Frontal cortex (tissue), 4 donors: ENCODE measurements at places on chromosomes 2 and 18.

DNA sequence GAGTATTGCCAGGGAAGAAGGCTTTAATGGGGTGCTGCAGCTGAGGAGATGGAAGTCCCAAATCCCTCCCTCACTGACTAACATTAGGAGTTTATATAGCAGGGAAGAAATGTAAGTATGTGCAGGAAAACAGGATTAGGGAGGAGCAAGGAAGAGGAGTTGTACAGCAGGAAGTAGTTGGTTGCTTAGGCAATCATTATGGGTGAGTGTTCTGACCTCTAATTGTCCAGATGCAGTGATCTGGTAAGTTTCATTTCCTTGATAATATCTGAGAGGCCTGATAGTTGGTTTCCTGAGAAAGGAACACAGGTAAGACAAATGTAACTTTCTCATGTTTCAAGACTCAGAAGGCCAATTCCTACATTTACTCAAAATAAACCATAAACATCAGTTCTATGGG, 331.9 kb upstream of the GULP1 start:
- DNase-seq, result no peak

GRCh38 chr2:56613920-56614319, 430.1 kb downstream of the CCDC85A start:
- no peak for DNase-seq

DNA sequence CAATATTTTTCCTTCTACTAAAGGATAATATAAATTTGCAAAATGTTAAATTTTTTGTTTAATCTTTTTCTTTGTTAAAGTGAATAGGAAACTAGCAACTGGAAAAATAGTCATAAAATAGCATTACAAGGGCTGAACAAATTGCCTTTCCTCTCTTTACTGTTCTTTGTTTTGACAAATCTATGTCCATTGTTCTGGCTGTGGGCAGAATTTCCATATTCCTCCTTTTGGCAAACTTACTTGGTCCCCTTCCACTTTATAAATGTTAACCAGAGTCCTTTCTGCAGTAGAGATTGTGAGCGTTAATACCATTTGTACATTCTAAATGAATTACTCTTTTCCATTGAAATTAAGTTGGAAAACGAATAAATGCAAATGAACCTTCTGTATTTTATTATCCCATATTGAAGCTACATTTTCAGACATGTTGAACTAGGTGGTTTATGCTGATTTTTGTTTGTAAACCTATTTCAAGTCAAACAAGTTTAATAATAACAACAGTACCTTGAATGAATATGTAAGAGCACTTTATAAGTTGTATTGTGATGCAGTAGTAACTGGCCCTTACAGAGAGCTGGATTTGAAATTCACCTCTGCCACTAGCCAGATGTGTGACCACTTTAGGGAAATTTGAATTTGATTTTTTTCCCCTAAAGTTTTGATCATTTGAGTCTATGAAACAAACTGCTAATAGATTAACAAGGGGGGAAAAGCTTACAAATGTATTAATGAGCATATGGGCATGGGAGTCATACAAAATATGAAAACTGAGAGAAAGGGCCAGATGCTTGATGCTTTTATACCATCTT, 3.3 kb downstream of the RNF125 start:
- no peak for DNase-seq

GRCh38 chr2:237898057-237898414, 38.6 kb downstream of the RAMP1 start:
- DNase-seq, result no peak
